ENCODE measurements at places on chromosomes 3 and 15.

DNA sequence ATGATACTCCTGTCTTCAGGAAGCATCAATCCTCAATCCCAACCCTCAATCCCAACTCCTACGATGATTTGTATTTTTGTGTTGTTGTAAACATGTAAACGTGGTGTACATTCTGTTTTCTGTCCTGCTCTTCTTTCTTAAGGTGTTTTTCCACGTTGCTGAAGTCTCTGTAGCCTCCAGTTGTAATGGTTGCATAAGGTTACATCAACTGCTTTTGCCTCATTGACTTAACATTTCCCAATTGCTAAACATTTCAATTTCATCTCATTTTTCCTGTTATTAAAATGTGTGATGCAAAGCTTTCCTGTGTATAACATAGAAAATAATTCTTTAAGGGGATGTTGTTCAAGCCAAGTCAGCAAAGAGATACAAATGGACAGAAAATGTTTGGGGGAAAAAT, 33.4 kb downstream of the HRH1 start:
- DNase-seq, result no peak

DNA sequence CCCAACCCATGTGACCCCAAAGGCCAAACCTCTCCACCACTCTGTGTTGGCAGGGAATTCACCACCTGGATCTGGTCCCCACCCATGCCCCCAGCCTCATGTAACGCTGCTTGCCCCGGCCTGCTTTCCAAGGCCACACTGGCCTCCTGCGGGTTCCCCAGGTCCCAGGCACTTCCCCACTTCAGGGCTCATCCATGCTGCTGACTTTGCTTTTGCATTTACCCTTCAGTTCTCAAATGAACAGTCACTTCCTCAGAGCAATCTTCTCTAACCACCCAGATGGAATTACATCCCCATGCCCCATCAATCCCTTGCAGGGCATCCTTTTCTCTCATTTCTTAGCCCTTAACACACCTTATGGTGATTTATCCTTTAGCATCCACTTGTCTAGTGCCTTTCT, 9.2 kb downstream of the DAPK2 start:
- DNase-seq, result no peak

- DNase-seq, result no peak
Observed at GRCh38 chr15:74390647-74391288, 23.3 kb upstream of the CYP11A1 start.

DNA sequence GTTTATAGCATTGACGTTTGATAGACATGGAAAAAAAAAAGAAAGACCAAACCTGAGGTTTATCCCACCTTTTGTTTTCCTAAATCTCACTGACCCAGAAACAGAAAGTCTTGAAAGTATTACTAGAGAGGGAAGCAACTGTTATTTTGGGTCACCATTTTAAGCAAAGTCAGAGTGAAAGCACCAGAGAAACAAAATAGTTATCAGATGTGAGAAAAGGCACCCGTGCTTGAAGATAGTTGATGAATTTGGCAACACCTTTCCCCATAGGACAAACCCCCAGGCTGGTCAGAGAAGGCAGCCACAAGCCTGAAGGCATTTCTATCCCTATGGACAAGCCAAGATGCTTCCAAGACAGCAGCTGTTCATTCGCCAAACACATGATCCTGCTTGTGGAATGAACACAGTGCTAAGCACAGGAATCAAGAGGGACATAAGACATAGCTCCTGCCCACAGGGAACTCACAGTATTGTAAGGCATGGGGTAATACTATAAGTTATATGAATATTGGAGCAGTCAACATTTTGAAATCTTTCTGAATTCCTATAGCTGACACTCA, 170.9 kb downstream of the ERC2 start:
- no peak for DNase-seq

GRCh38 chr3:8621872-8622271, 22.7 kb downstream of the SSUH2 start:
- no peak for DNase-seq

GRCh38 chr15:73926219-73927002, at the start of gene LOXL1:
LOXL1 (plus strand) TSS chr15:73926462; CDS start chr15:73926784, 322 bp downstream.
- DNase-seq, result no peak

DNA sequence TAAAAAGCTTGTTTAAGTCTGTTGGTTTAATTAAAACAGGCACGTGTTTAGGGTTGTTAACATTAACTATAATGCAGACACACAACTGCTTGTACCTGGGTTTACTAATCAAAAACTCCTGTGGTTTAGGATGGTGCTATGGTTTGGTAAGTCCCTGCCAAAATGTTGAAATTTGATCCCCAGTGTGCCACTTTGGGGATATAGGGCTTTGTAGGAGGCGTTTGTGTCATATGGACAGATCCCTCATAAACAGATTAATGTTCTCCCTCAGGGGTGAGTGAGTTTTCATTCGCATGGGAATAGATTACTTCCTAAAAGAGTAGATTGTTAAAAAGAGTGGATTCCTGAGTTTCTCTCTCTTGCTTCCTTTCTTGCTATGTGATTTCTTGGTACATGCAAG, 18.7 kb upstream of the GK5 start:
- no peak for DNase-seq

DNA sequence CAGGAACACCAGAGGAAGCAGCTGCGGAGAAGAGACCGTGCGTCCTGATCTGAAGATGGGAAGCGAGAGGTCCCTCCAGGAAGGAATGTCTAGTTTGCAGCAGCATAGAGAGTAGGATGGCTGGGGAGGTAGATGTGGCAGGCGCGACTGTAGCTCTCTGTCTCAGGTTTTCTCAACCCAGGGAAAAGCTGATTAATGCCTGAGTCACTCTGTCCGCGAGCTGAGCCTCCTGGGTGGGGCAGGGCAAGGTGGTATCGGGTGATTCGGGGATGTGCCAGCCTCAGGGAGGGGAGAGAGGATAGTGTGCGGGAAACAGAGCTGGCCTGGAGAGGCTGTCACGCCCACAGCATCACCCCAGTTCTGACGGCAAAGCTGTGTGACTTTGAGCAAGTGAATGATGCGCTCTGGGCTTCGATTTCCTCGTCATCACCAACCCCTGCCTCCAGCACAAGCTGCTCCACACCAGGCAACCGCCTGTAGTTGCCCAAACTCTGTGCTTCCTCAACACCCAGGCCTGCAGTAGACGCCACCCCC, 28.4 kb downstream of the CPN2 start:
- no peak for DNase-seq

DNA sequence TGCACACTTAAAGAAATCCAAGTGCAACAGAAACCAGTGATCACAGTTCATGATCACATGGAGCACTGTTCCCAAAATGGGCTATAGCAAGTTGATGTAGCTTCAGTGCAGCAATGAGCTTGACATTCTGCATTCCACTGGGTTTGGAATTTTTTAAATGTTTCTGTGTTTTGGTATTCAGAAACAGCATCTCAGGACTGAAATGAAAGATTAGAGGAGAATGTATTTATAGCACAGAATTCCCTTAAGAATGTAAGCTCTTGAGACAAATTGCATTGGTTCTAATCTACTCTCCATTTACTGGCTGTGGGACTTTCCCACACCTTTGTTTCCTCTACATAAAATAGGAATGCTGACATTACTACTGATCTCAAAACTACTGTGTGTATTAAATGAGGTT, 162.7 kb downstream of the FGF12 start:
- DNase-seq, result no peak

DNA sequence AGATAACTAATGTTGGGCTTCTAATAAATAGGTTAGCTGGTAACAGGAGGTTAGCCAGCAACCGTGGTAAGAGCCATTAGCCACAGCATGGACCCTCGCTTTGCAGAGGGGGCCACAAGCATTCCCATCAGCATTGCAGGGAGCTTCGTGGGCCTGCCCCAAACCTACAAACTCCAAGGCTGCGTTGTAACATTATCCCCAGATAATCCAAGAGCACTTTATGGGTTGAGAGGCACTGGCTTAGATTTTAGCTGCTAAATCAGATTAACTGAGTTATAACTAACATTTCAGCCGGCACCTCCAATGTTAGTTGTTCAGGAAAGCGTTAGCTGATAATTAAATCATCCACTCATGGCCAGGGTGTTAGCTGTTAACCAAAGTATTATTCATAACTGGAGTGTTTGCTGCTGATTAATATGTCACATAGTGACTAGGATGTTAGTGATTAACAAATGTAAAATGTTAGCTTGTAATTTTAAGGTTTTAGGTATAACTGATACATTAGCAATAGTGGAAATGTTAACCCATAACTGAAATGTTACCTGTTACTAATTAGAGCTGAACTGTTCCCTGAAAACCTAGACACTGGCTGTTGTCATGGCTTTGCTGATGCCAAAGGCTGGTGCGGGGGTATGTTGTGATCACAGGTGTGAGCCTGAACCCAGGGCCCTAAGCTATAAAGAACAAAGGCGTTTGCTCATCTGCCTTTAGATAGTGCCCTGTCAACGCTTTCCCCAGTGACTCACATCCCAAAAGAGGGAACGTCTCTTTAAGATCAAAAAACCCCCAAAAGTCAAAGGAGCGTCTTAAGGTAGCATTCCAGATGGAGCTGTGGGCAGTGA, 56.2 kb downstream of the SLC6A6 start:
- DNase-seq, result no peak

- DNase-seq, result no peak
Observed at GRCh38 chr15:85711580-85712192, 83.0 kb downstream of the KLHL25 start.

- DNase-seq, result no peak
Observed at GRCh38 chr3:123832692-123833397, 51.3 kb downstream of the MYLK start.

GRCh38 chr15:86300390-86301125, 220.9 kb downstream of the AGBL1 start:
- DNase-seq, result no peak

- DNase-seq, result no peak
Observed at GRCh38 chr15:66290518-66290917, 2.9 kb upstream of the DIS3L start.

GRCh38 chr3:31288224-31288623, 244.5 kb upstream of the STT3B start:
- DNase-seq, result no peak

DNA sequence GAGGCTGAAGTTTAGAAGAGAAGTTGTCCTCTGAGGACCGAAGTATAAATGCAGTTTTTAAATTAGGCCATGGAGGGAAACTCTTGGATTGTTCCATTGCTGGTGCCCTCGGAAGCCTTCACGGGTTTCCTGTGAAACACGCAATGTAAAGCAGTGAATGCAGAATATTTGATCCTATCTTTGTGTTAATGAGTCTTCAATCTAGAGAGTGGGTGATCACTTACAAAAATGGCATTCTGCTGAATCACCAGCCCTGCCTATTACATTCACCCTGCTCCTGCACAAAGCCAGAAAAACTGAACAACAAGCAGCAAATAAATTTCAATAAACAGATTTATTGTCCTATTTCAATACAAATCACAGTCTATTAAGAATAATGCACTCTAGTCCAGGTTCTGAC, 1063.9 kb downstream of the FHIT start:
- DNase-seq, result no peak

- no peak for DNase-seq
Observed at GRCh38 chr3:7696320-7696719, 805.3 kb upstream of the LMCD1 start.

DNA sequence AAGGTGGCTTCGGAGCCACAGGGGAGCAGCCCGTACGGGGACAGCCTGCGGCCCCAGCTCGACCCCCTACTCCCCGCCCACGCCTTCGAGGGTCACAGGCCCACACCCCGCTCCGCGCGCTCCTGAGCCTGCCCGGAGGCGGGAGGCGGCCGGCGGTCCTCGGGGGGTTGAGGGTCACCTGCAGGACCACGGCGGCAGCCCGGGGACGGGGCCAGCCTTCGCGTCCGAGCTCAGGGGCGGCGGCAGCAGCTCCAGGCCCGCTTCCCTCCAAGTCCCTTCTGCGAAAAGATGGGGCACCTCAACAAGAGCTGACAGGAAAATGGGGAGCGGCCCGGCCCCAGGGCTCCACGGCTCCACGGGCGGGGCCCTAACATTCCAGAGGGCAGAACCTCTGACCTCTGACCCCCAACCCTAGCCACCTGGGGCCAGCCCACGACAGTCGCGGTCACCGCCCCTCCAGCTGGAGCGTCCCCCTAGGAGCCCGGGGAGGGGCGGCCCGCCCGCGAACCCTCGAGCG, 428 bp downstream of the LYSMD4 start:
- no peak for DNase-seq

DNA sequence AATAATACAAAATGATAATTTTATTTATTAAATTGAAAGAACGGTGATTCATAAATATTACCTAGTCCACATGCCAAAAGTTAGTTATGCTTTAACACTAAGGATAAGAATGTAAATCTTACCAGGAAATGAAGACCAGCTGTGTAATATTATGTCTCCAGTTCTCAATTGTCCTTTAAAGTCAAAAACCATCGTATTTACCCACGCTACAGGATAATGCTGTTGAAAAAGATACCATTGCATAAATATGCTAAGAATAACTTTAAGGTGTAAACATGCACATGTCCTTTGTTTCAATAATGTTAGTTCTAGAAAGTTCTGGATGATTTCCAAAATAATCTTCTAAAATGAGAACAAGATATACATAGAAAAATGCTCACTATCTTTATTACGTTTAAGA, 103.5 kb downstream of the FAIM start:
- no peak for DNase-seq
